ENCODE measurements at places on chromosomes 1 and 21. TPM values are rescaled to one million over a fixed set of nuclear protein-coding genes. Genes with fewer than 3 reads are reported as not detected.

Gene KMO
- total RNA-seq, result 0.17 TPM

Gene SPATA1
- 1.3 TPM for total RNA-seq

Gene VSIG8
- total RNA-seq, result 0.17 TPM

Gene AIRE
- under 0.01 TPM for total RNA-seq

Gene ACKR1
- not detected for total RNA-seq

Gene KLF17
- 0.17 TPM for total RNA-seq

Gene ARMH1
- total RNA-seq, result 1.3 TPM

Gene DCST1
- total RNA-seq, result not detected

Gene SLAMF6
- not detected for total RNA-seq

Gene DEPDC1
- total RNA-seq, result 35.5 TPM

Gene TLR5
- not detected for total RNA-seq

Data from smooth muscle cell of trachea (primary cell).